ENCODE measurements at places on chromosomes 4 and X.
A peak's percentile ranks its signal among the peaks of the same experiment; 100 is the strongest.

GRCh38 chr4:8046925-8047541 is 107.4 kb upstream of the AFAP1 start:
- ATAC-seq = no peak

GRCh38 chr4:141002323-141002805 is 130.9 kb downstream of the RNF150 start:
- ATAC-seq = no peak

- ATAC-seq = no peak
Measured at GRCh38 chr4:101512416-101512815, 165.1 kb upstream of the PPP3CA start.

- peak; percentile 98 for ATAC-seq
Measured at GRCh38 chr4:127586922-127587571, 45.7 kb upstream of the INTU start.

- ATAC-seq = no peak
Measured at GRCh38 chr4:87193958-87194675, 26.3 kb downstream of the KLHL8 start.

DNA sequence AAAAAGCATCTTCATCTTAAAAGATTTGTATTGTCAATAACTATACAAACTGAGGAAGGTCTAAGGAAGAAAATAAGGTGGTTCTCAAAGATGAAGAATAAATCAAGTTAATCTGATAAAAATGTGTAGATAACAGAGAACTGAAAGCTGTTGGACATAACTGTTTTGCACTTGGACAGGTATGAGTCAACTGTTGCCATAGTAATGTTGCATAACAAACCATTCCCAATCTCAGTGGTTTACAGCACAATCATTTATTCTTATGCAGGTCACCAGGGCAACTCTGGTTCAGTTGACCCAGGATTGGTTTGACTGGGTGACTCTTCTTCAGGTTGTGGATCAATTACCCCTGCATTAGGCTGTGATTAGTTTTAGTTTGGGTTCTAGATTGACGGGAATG is 2197.7 kb downstream of the ARAP2 start:
- ATAC-seq = no peak

DNA sequence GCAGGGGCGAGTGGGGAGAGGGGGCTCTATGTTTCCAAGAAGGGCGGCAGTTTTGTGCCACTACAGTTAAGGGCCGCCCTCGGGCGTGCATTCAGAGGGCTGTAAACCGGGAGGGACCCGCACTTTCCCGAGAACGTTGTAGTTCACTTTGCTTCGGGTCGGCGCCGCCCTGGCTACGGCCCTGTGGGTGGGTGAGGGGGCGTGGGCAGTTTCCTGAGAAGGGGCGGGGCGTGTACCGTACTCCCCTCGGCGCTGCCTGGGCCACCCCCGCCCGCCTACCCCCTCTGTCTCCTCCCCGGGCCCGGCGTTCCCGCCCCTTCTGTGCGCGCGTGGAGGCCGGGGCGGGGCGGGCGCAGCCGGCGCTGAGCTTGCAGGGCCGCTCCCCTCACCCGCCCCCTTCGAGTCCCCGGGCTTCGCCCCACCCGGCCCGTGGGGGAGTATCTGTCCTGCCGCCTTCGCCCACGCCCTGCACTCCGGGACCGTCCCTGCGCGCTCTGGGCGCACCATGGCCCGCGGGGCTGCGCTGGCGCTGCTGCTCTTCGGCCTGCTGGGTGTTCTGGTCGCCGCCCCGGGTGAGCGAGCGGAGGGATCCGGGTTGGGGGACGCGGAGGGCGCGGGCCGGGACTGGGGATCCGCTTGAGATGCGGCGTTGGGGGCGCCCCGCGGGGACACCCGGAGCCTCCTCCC is at the start of gene CD99:
Gene CD99 (plus strand): TSS at position 440 of the 687 bp plus-strand sequence. CDS start 66 bp downstream, at position 506.
- ATAC-seq = peak; percentile 94

DNA sequence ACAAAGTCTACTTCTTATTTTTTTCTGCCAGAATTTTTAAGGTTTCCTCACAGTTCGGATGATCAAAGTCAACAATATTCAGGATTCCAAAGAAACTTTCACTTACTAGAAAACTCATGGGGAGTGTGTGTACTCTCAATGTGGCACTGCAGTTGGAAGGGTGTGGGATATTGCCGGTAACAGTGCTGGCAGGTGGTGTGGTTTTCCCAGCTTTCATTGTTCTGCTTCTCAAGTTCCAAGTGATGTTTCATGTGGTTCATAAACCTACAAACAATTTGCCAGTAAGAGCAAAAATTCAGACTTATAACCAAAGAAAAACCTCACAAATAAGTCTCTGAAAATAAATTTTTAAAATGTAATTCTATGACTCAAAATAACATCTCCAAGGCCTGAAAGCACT is 39.8 kb downstream of the ZNF280C start:
- ATAC-seq = no peak

GRCh38 chrX:129007631-129008030 is 515.7 kb downstream of the SMARCA1 start:
- no peak for ATAC-seq

DNA sequence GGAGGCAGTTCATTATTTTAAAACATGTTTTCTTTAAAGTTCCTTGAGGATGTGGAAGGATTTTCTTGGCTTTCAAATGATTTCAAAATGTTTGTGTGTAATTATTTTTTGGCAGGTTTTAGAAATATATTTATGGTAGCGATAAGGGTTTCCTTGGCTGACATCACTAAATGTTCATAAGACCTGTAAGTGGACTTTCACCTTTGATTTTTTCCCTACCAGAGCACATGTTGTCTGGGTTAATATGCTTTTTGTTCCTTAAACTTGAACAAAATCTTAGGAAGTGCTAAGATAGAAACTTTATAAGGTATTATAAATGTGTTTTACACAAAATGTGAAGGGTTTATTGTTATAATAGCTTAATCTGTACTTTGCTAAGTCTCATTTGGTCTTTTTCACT is 315.6 kb downstream of the PCDH7 start:
- ATAC-seq = no peak

DNA sequence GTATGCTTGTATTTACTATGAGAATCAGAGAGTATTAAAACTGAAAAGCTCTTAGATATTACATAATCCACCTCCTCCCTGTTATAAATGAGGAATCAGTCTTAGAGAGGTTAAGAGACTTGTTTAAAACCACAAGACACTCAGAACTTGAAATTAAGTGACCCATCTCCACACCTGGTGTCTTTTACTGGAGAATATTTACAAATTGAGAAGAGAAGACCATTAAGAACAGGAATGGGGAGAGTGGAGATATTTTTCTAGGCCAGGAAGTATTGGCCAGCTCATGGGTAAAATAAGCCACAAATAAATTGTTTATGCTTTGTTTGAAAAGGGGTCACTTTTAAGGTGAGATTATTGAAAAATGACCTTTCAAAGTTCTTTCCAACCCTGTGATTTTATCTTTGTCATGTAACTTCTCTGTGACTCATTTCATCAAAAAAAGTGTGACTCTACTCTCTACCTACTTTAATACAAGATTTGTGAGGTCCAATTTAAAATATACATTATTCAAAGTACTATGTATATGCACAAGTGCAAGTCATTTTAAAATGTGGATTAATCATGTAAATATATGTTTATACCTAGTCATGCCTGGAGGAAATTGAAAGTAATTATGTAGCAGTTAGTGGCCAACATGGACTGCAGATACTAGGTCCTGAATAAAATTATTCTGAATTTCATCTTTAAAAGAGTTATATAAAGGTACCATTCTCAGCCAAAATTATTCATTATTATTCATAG is 15.9 kb upstream of the COX7B2 start:
- no peak for ATAC-seq

- ATAC-seq = peak; percentile 95
Measured at GRCh38 chrX:45322382-45322781, 121.7 kb upstream of the DIPK2B start.

All from SK-N-SH treated with all-trans-retinoic acid at 6 μM for 48 hours (cell line).